Activated T-helper 2 cell treated with anti-CD3 and anti-CD28 coated beads, Interferon-gamma antibody, Interleukin-2, Interleukin-4, amounts not matched to agents 10 μg/mL and 5 μg/mL and 100 μg/mL, durations not matched to agents 14 hours and 24 hours and 36 hours (primary cell): ENCODE measurements at places on chromosomes 3 and 15. TPM values are rescaled to one million over a fixed set of nuclear protein-coding genes. Genes with fewer than 3 reads are reported as not detected.

- no peaks in the 10 kb centered on the region for H3K36me3 ChIP-seq
- no peak for DNase-seq
- no peak overlapping the region for H3K4me3 ChIP-seq
- H3K27ac ChIP-seq = no peak overlapping the region
- H3K27me3 ChIP-seq = no peaks in the 10 kb centered on the region
These were observed 133.1 kb downstream of the CPNE4 start for GRCh38 chr3:131901686-131902085.

The PLA2G4F gene
- total RNA-seq = not detected in 2 replicates

The LMAN1L gene
- total RNA-seq = 0.32 TPM in 1 of 2 replicates, not detected in the other

DNA sequence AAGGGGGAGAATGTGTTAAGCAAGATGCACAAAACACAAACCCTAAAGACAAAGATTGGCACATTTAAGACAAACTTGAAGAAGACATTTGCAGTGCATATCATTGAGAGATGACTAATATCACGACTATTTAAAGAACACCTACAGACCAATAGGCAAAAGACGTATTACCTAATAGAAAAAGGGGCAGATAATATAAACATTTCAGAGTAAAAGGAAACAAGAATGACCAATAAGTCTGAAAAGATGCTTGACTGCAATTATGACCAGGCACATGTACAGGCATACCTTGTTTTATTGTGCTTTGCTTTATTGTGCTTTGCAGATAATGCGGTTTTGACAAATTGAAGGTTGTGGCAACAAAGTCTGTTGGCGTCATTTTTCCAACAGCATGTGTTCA is 4.9 kb downstream of the HACD3 start:
- peaks cover 27% of the 10 kb centered on the region for H3K4me1 ChIP-seq
- no peaks in the 10 kb centered on the region for H3K27me3 ChIP-seq
- H3K4me3 ChIP-seq = no peak overlapping the region
- peaks cover 21% of the 10 kb centered on the region for H3K36me3 ChIP-seq

DNA sequence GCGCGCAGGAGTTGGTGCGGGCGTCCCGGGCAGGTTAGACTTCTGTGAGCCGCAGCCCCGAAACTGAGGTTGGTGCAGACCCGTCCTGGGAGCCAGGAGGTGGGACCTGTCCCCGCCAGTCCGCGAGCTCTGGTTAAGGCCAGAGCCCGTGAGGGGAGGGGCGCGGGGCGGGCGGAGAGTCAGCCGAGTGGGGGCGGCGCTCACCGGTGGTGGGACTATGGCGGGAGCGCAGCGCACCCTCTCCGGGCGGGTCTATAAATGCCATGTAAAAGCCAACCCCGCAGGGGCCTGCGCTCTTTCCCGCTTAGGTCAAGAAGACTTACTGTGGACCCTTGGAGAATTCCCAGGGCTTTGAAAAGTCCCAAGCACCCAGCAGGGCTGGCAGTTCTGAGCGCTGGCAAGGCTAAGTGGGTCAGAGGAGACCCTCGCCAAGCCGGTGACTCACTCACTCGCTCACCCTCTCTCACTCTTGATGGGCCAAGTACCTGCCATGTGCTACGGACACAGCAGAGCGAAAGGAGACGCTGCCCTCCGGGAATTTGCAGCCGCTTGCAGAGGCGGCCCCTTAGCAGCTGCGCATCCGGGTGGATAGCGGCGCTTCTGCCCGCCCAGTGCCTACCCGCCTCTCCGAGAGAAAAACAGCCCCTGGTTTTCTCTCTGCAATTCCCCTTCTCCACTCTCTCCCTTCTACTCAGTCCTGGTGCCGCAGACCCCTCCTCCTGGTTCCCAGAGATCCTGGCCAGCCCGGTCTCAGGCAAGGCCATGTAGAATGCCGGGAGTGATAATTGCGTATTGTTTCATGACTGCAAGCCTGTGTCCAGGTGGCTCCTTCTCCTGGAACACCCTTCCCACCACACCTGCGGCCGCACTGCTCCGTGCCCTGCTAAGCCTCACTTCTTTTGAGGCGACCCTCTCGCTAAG is at the start of gene ALDH1L1:
Gene ALDH1L1 (minus strand): TSS at position 110 of the 921 bp plus-strand sequence. CDS start 19,607 bp downstream, outside the sequence.
- no peak for DNase-seq
- peaks cover 39% of the 10 kb centered on the region for H3K27me3 ChIP-seq
- no peak within 1 kb of the TSS for H3K27ac ChIP-seq
- H3K4me3 ChIP-seq = no peak within 1 kb of the TSS
